ENCODE measurements at places on chromosomes 2 and 18.

DNA sequence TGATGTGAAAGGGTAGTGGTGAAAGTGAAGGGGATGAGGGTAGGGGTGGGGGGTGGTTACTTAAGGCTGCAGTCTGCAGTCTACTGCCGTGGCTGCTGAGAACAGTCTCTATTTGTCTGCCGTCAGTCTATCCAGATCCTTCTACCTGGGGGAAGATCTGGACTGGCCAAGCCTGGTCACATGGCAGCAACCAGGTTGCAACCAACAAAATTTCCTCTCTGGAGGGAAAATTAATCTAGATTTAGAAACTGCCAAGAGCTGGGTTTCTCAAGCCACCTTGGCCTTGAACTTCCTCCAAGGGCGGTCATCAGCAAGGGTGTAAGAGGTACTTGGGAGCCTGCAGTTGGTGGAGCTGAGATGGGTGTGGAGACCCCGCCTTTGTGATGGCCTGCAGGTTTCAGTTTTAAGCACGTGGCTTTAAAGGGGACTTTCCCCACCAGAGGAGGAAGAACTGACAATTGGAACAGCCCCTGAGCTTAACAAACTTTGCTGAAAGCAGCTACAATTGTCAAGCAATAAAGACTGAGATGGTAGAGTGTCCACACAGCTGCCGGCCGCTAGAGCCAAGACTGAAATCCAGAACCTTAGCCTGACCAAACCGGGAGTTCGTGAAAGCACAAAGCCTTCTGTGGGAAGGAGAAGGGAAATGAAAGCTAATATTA is 31.4 kb upstream of the KCMF1 start:
- peak; percentile 91 for DNase-seq

DNA sequence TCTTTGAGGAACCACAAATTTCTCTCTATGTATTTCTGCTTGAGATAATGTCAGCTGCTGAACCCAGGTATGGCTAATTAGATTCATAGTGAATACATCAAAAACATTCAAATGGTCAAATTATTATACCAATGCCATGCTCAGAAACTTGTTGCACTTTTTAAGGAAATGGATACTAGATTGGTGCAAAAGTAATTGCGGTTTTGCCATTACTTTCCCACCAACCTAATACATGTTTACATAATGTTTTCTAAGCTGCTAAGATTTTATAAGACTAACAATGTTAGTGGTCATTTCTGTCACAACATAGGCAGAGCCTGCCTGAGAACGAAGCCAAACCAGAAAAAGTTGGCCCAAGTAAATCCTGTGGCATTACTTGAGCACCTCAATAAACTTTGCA is 568.2 kb upstream of the LRATD1 start:
- DNase-seq, result no peak

DNA sequence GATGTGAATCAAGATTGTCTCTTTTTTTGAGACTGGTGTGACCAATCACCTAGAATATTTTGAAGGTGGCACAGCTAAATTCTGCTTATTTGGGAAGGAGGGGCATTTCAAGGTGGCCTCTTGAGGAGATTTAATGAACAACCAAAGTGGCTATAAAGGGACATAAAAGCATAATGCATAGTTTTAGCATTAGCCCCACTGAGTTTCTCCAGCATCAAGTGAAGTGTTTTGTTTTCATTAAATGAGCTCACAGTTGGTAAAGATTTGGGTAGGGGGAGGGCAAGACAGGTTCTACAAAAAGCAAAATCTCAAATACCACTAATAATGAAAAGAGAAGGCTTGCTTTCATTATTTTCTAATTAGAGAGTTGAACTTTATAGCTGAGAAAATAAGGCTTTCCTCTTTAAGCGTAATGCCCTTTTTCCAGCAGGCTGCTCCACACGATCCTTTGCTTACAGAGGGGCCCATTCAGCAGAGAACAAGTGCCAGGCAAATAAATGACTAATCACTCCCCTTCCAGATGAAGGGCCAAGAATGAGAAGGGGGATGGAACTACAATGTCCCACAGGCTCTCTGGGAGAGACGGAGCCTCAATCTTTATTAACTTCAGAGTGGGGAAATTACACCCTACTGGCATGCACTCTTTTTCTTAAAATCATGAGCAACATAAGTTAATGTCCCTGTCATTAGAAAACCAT is 35.9 kb downstream of the LHCGR start:
- DNase-seq, result no peak

DNA sequence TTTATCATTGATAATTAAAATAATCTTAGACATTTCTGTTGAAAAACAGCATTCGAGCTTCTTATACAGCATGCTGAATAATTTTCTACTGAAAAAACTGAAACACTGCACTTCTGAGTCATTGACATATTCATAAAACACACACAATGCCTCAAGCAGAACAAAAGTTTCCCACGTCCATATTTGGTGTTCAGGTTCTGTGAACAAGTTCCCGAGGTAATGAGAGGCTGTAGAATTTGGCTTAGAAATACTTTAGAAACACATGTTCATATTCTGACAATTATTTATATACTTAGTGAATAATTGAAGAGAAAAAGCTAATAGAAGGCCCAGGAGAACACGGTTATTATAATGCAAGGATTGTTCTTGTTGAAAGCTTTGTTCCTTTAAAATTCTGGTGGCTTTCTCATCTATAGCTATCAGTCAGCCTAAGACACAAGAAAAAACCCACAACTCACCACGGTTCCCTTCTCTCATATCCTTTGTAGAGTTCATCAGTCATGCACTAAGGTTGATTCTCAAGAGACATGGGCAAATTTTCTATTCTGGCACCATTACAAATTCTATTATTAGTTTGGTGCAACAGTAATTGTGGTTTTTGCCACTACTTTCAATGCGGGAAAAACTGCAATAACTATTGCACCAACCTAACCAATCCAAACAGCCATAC is 194.4 kb downstream of the TMX3 start:
- DNase-seq, result no peak

DNA sequence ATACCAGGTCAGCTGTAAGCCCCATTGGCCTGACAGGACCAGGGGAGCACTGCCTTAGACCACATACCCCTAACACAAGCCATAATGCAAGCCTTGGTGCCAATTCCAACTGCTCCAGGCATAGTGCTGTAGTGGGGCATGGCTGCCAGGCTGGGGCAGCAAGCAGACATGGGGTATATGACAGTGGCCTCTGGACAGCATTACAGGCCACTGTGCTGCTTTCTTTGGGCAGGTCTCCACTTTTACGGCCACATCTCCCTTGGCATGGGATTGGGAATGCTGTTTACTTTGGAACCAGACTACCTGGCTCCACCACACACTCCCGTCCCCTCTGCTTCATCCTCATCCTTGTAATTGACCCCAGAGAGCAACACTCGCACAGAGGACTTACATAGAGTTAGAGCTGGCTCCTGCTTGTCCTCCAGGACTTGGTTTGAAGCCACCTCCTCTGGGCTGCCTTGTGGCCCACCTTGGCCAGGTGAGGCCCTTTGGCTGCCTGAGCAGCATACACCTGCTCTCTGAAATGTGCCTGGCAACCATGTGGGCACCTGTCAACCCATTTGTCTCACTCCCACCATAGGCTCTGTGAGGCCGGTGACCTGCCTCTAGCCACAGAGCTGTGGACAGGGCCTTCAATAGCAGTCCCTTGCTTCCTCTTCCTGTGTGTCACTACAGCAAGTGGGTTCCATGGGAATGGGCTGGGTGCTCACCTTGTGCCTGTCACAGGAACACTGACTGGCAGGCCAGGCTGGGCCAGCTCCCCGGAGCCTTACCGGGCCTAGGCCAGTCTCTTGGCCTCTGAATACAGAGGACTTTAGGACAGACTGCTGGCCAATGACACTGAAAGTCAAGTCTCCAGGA is 262.6 kb upstream of the HS6ST1 start:
- DNase-seq, result no peak

DNA sequence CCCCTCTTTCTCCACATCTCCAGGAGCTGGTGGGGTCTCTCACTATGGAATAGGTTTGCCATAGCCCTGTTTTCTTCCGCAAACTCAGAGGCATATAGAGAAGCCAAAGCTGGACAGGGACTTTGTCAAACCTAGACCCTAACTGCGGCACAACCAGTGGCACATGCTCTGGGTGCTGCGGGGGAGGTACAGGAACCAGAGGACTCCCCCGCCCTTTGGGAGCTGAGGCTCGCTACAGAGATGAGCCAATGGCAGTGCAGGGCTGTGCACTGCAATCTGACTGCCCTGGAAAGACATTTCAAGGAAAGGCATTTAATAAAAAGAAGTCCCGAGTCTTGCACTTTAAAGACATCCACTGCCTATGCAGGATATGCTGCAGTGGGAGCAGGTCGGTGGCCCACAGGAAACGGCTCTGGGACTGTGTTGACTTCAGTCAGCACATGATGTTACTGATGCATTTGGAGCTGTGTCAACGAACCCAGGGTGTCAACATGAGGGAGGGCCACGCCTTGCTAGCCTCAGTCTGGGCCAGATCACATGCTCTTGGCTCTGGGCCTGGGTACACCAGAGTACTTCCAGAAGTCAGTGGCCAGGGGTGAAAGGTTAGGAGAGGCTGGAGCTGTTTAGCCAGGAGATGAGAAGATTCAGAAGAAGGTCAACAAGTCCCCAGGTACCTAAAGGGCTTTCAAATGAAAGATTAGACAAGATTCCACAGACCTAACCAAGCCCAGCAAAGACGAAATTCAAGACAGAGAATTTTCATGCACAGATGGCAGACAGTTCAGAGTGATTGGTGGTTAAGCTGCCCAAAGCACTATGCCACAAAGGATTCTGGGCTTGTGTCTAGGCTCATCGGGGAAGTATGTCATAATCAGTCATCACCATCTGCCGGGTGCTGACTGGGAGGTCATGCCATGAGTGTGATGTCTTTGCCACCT is 8.2 kb downstream of the SLC35F6 start:
- DNase-seq, result peak; percentile 35

GRCh38 chr2:159123786-159124185 is 155.3 kb downstream of the TANC1 start:
- no peak for DNase-seq

DNA sequence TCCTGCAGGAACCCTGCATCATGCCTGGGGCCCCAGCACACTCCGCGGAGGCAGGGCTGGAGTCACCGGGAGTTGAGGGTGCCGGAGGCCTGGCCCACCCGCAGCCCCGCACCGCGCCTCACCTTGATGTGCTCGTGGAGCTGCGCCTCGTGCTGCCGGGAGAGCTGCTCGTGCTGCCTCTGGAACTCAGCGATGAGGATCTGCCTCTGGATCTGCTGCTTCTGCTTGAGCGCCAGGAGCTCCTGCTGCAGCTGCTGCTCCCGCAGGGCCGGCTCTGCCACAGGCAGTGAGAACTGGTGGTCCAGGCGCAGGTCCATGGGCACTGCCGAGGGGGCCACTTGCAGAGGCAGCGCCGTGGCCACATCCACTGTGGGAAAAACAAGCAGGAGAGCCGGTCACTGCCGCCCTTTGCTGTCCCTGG is 211.1 kb downstream of the HDAC4 start:
- no peak for DNase-seq

- no peak for DNase-seq
These were observed 94.0 kb downstream of the LDLRAD4 start for GRCh38 chr18:13312515-13312914.

DNA sequence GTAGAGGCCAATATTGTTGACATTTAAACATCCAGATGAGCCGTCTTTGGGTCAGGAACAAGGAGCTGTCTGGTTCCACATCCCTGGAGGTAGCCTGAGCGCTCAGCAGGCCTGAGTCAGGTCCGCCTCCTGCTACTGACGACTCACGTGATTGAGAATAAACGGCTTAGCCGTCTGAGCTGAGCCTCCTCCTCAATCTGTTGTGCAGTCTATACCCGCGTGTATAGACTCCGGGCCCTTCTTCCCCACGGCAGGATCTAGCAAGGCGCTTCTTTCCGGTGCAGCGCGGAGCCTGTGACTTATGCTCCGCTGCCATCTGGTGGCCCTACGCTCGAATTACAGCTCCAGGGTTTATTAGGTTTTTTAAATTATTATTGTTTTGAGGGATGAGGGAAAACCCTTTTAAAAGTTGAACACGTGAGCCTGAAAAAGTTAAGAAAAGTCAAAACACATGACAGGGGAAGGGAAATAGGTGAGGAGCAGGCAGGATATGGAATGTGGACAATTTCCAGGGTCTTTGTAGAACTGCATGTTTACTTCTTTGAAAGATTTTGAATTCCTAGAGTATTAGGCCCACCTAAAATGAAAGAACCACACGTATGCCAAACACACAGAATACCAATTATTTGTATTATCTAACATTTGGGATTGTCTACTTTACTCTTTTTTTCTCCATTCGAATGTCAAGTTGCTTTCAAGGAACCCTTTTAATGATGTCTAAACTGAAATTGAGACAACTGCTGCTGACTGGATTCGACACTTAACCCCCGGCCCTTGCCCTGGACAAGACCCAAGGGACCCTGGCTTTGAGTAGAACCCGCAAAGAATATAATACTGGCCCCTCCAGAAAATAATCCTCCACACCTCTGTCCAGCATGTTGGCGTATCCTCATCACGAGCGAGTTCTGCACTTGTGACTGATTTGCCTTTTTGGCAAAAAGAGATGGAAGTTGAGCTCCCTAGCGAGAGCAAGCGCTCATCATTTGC is 112.4 kb upstream of the ZNF236 start:
- DNase-seq, result peak; percentile 64

DNA sequence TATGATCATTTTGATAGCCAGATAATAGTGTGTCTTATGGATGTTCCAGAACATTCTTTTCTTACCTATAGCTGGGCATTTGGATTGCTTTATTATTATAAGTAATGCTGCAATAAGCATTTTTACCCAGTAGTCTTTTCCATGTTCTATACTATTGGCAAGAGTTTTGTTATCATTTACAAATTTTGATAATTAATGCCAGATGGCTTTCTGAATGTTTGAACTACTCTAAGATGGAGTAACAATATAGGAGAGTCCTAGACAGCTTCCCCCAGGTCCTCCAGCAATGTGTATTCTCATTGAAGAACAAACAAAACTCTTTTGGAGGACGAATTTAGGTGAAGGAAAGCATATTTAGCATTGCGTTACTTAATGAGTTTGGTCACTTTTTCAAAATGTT is 73.0 kb downstream of the INPP4A start:
- DNase-seq, result no peak

DNA sequence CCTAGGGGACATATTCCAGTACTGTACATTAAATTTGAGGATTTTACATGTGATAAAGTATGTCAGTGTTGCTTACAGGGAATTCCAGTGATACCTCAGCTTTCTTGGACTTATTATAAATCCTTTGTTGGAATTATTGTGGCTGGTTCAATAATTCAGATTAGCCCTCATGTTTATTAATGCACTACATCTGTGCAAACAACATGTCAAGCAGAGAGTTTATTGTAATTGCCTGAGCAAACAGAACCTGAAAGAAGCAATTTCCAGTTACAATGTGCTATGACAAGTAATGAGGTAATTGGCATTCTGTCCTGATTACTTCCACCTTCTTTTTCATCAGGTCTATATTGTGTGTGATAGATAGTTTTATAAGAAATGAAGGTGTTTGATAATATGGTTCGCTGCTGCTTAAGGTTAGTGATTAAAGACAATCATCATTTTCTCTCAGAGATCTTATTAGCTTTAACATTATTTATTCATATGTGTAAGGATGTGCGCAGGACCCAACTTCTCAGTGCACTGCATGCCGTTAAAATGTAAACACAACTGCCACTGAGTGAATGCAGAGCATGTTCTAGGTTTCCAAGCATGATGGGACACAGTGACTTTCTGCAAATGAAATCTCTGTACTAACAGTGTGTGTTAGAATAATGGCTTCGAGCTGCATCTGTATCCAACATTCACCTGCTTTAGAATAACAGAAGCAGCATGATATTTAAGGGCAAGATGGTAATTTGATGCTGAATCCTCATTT is 973.7 kb upstream of the POU3F3 start:
- DNase-seq, result no peak

- no peak for DNase-seq
These were observed 327.0 kb downstream of the RAD51AP2 start for GRCh38 chr2:17191223-17191622.

GRCh38 chr2:108604196-108604595 is 69.9 kb downstream of the LIMS1 start:
- DNase-seq, result no peak
